Fibroblast of skin of right biceps (primary cell): ENCODE measurements at places on chromosomes 1 and 21.
A peak's percentile ranks its signal among the peaks of the same experiment; 100 is the strongest.

GRCh38 chr1:236870721-236871120 is 75.6 kb downstream of the MTR start:
- DNase-seq = no peak

DNA sequence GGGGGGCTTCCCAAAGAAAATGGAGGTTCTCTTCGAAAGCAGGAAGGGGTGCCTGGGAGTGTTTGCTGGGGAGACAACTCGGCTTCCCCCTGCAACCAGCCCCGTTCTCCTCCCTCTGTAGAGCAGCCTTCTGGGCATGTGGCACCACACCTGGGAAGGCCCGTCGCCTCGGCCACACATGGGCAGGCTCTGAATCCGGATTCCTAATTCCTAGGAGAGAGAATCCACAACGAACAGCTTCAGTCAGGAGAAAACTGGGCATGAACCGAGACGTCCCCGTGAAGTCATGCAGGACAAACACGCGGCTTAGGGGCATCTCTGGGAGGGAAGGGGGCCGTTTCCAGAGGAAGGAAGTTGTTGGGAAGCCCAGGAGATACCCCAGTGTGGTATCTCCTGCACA is 224.5 kb downstream of the KAZN start:
- DNase-seq = no peak

GRCh38 chr1:162007466-162007865 is 16.2 kb downstream of the OLFML2B start:
- no peak for DNase-seq

- DNase-seq = no peak
Measured at GRCh38 chr1:70811815-70812214, 235.8 kb downstream of the PTGER3 start.

- DNase-seq = no peak
Measured at GRCh38 chr1:18750600-18750999, 108.9 kb downstream of the TAS1R2 start.

DNA sequence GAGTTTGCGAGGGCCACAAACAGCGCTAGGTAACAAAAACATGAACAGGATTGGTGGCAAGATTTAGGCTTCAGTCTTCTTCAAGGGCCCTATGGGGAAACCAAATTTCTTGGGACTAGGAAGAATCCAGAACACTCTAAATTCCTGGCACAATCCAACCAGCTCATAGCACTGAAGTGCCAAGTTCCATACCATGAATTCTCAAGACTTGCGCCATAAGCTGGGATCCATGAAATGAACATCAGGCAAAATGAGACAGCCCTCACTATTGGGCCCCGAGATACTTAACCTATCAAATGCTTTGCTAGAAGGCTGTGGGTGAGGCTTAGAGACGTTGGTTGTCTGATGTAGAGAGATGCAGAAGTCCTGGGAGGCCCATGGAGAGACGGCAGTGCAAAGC is 322.1 kb downstream of the PAPPA2 start:
- DNase-seq = peak; percentile 43

- no peak for DNase-seq
Measured at GRCh38 chr1:10635992-10636391, 160.5 kb downstream of the CASZ1 start.

DNA sequence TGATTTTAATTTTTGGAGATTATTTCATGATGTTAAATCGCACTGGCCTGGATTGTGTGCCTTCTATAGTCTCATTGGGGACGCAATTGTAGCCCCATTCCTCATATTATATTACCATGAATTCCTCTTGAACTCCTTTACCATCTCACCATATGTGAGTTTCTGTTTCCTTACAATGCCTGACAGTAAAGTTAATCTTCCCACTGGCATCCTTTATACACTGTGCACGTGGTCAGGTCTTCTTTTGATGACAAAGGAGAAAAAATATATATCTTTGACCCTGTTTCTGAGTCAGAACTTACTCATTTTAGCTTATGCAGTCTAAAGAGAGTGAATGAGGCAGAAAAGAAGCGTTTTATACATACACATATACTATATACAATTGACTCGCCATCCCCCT is 774 bp upstream of the ABL2 start:
- DNase-seq = peak; percentile 76

- DNase-seq = no peak
Measured at GRCh38 chr1:37482004-37482785, 7.8 kb downstream of the ZC3H12A start.

GRCh38 chr1:205813755-205814058 is 709 bp upstream of the SLC41A1 start:
- DNase-seq = peak; percentile 72

DNA sequence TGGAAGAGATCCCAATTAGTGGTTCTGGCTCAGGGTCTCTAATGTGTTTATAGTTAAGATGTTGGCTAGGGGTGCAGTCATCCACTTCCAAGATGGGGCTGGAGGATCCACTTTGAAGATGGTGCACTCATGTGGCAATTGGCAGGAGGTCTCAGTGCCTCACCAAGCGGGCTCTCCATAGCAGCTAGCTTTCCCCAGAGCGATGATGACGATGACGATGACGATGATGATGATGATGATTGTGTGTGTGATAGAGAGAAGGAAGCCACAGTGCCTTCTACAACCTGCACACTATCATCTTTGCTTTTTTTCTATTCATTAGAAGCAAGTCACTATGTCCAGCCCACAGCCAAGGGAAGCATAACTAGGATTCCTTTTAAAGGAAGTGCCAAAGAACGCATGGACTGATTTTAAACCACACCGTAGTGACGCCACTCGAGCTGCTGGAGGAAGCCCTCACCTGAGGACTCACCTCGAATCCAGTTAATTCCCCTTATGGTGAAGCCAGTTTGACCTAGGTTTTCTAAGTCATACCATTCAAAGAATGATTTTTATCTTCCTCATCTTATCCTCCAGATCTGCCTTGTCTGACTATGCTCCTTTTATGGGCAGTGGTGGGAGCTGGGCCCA is 49.4 kb downstream of the SRRM1 start:
- DNase-seq = no peak

DNA sequence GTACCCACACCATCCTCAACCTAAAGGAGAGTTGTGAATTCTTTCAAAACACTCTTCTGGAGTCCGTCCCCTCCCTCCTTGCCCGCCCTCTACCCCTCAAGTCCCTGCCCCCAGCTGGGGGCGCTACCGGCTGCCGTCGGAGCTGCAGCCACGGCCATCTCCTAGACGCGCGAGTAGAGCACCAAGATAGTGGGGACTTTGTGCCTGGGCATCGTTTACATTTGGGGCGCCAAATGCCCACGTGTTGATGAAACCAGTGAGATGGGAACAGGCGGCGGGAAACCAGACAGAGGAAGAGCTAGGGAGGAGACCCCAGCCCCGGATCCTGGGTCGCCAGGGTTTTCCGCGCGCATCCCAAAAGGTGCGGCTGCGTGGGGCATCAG is 638 bp upstream of the OLIG2 start:
- DNase-seq = no peak

- DNase-seq = no peak
Measured at GRCh38 chr1:14746393-14746792, 147.9 kb downstream of the KAZN start.

GRCh38 chr1:8941906-8942305 is 3.8 kb upstream of the CA6 start:
- DNase-seq = peak; percentile 70

DNA sequence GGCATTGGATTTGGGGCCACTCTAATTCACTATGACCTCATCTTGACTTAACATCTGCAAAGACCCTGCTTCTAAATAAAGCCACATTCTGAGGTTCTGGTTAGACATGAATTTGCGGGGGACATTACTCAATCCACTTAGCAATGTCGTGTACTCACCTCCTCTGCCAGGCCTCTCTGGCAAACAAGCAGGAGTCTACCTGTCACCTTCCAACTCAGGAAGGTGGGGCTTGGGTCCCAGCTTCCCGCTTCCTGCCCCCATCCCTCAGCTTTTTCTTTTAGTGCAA is 177.8 kb downstream of the PSMG1 start:
- DNase-seq = no peak

DNA sequence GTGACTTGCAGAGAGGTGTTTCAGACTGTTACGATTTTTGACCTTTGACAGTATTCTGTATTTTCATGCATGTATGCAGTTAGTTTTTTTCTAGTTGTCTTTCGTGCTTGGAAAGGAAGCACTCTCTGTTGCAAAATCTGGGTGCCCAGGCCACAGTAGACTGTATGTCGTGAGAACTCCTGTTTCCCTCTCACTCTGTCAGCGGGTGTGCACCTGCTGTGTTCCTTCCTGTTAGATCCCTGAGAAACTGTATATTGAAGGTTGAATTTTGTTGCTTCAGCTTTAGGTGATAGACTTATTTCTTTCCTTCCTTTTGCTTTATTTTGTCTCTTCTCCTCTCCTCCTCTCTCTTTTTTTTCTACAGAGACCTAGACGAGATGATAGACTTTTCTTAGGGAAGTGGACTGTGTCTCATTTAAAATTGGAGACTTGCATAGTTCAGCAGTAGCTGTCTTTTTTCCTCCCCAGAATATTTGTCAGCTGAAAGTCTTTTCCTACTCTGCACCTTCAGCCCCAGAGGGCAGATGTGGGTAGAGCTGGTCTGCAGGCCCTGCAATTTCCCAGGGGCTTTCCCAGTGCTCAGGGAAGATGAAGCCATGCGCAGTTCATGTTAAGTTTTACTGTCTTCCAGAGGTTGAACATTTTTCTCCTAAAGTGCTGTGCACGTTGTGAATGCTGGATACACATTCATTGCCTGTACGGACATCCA is 1.4 kb downstream of the TRAPPC10 start:
- no peak for DNase-seq

DNA sequence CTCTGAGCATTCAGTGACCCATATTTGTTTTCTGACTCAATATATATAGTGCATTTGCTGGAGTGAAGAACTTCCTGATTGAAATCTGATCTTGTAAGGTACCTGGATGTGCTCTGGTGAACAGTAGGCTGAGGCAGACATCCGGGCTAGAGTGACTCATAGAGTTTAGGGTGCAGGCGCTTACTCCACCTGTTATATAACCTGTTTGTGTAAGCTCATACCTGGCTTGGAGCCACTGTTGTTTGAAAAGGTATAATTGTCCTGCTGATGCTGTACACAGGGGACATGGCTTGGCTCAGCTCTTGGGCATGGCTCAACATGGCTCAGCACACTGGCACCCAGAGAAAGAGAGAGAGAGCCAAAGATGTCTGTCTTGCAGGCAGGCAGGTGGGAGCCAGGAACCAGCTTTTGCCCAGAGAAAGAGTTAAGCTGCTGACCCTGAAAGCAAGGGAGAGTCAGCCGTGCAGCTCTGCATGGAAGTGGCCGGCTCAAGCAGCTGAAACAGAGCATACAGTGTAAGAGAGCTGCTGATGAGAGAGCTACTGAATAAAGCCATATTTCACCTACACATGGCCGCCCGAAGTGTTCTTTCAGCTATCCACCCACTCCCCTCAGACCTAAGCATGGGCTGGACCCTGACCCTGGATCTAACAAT is 43.2 kb downstream of the GJA5 start:
- no peak for DNase-seq

- DNase-seq = no peak
Measured at GRCh38 chr1:64059556-64059955, 143.9 kb upstream of the UBE2U start.

- DNase-seq = peak; percentile 28
Measured at GRCh38 chr1:31951276-31951675, 13.1 kb upstream of the PTP4A2 start.

DNA sequence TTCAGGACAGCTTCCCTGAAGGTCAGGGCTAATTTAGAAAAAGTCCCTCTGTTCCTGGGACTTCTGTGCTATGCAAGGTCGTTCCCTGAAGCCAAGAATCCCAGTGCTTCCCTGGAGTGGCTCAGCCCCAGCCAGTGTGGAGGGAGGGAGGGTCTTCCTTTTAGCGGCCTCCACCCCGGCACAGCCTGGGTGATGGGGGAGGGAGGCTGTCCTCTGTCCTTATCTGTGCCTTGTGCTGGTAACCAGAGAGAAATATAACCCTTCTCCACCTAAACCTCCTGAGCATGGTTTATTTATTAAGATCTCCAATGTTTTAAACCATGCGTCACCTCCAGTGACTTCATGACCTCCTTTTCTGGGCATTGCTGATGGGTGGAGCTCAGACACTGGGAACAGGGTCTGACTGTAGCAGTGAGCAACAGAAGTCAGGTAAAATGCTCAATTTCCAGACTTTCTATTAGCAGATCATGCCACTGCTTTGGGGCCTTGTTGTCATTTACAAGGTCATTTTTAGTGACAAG is 157.1 kb downstream of the DSCAM start:
- DNase-seq = no peak

DNA sequence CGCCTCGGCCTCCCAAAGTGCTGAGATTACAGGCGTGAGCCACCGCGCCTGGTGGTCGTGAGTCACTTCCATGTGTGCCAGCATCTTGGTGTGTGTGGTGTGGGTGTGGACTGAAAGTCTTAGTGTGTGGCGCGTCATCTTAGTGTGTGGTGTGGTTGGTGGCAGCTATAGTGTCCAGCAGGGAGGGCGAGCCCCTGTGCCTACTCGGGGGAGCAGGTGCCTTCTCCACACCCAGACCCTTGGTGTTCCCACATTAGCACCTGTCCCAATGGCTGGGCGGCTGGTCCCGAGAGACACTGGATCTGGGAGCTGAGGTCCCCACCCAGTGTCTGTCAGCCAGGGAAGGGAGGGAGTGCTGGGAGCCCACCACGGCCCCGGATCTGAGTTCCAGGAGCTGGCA is 2.8 kb downstream of the SCNN1D start:
- peak; percentile 34 for DNase-seq

DNA sequence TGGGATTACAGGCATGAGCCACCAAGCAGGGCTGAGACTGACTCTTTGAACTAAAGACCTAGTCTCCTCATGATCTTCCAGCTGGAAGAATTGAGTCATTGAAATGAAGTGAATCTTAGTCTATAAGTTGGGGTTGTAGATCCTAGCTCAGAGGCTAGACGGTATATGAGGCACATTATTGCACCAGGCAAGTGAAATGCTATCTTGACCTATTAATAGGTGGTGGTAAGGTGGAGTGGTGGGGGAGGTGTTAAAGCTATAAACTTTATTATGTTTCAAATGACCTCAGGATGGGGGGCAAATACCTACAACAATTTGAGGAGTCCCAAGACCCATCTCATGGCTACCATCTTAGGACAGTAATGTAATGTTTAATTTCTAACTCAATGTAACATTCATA is 36.8 kb upstream of the SLC16A1 start:
- no peak for DNase-seq

DNA sequence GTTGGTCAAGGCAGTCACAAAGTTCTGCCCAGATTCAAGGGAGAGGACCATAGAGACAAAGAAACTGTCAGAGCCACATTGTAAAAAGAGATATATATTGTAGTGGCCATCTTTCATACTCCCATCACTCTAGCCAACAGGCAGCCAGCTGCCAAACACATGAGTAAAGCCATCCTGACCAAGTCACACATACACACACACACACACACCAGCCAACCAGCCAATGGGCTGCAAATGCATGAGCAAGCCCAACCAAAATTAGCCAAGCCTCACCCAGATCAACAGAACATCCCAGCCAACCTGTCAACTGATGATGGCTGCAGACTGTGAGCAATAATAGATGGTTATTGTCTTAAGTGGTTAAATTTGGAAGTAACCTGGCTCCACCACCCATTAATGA is 120.7 kb downstream of the SEC16B start:
- peak; percentile 86 for DNase-seq
